ENCODE measurements at places on chromosomes 5 and 9.

GRCh38 chr9:79284081-79284480, 287.7 kb upstream of the TLE4 start:
- no peak for DNase-seq

DNA sequence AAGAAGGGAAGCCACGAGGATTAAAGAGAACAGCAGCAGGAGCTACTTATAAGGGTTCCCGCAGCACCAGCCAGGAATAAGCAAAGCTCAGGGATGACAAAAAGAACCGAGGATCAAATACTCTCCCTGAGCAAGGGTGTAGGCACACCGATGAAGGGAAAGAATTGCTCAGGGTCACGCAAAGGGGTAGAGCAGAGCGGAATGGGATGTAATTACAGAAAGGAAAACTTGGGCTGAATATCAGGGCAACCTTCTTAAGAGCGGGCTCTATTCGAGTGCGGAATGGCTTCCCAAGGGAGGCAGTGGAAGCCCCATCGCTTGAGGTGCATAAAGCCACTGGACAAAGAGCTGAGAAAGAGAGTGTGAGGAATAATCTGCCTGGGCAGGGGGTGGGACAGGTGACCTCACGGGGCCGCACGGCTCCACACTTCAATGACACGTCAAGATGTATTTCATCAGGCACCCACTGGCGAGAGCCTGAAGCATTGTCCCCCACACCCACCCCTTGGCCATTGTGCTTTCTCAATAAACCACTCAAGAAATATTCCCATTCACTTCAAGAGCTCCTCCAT, 162.2 kb downstream of the EBF1 start:
- no peak for DNase-seq

DNA sequence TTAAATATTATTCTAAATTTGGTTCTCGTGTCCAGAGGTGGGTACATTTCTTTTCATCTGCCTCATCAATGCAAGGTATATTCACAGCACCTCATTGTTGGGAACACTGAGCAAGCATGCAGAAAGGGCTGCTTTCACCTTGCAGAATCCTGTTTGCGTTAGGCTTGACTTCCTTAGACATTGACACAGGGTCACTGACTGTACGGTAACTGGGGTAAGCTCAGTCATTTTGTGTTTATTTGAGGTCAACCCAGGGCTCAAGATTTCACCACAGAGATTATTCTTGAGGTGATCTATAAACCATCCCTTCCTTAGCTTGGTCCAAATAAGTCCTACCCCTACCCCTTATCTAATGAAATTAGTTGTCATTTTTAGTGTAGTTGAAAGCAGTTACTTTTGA, 1.7 kb upstream of the PTPDC1 start:
- no peak for DNase-seq

- DNase-seq: no peak
These were observed 74.7 kb upstream of the RASGRF2 start for GRCh38 chr5:80885396-80886000.

GRCh38 chr5:90853750-90854149, 295.2 kb downstream of the ADGRV1 start:
- no peak for DNase-seq

All from stimulated activated CD4-positive, alpha-beta T cell treated with anti-CD3 and anti-CD28 coated beads, Interleukin-12 subunit alpha, Interleukin-12 subunit beta, amount 100 ng/mL, for 4 hours (primary cell).